ENCODE measurements at places on chromosomes 6 and 20. TPM values are rescaled to one million over a fixed set of nuclear protein-coding genes. Genes with fewer than 3 reads are reported as not detected.
A peak's percentile ranks its signal among the peaks of the same experiment; 100 is the strongest.

- no peaks in the 10 kb centered on the region for H3K36me3 ChIP-seq
- no peak overlapping the region for H3K4me3 ChIP-seq
- no peak for DNase-seq
- H3K4me1 ChIP-seq: no peaks in the 10 kb centered on the region
- no peak overlapping the region for H3K27ac ChIP-seq
- no peaks in the 10 kb centered on the region for H3K27me3 ChIP-seq
These were observed 9.4 kb upstream of the FRMD1 start for GRCh38 chr6:168088161-168089053.

Gene VGLL2
- total RNA-seq: not detected

Gene MAK
- not detected for total RNA-seq

Gene GABRR1
- not detected for total RNA-seq

GRCh38 chr6:170096191-170096802 lies 194.6 kb downstream of the DLL1 start:
- no peaks in the 10 kb centered on the region for H3K36me3 ChIP-seq
- no peak overlapping the region for H3K4me3 ChIP-seq
- no peak for DNase-seq
- no peaks in the 10 kb centered on the region for H3K27me3 ChIP-seq

DNA sequence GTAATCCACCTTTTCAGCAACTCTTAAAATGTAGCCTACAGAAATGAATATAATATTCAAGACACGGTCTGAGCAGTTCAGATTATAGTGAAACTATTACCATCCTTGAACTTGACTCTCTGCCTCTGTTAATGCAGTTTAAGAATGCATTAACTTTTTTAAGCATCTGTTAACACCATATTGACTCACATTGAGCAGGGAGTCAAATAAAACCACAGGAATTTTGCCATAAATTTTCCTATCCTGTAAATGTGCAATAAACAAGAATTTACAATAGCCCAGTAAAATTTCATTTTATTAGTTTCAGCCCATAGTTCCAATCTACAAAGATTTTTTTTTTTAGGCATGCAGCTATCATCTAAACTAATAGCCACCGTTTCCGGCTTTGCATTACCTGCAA lies 239.2 kb upstream of the DEFB112 start:
- H3K36me3 ChIP-seq: no peaks in the 10 kb centered on the region
- H3K4me1 ChIP-seq: no peaks in the 10 kb centered on the region
- H3K27ac ChIP-seq: no peak overlapping the region
- H3K27me3 ChIP-seq: no peaks in the 10 kb centered on the region
- no peak overlapping the region for H3K4me3 ChIP-seq
- no peak for DNase-seq

GRCh38 chr20:63543131-63543530 lies 4.4 kb downstream of the SRMS start:
- no peaks in the 10 kb centered on the region for H3K27me3 ChIP-seq
- no peaks in the 10 kb centered on the region for H3K36me3 ChIP-seq
- no peak for DNase-seq
- H3K4me1 ChIP-seq: peaks cover 75% of the 10 kb centered on the region
- H3K27ac ChIP-seq: peak overlapping the region; percentile 22
- H3K4me3 ChIP-seq: no peak overlapping the region

DNA sequence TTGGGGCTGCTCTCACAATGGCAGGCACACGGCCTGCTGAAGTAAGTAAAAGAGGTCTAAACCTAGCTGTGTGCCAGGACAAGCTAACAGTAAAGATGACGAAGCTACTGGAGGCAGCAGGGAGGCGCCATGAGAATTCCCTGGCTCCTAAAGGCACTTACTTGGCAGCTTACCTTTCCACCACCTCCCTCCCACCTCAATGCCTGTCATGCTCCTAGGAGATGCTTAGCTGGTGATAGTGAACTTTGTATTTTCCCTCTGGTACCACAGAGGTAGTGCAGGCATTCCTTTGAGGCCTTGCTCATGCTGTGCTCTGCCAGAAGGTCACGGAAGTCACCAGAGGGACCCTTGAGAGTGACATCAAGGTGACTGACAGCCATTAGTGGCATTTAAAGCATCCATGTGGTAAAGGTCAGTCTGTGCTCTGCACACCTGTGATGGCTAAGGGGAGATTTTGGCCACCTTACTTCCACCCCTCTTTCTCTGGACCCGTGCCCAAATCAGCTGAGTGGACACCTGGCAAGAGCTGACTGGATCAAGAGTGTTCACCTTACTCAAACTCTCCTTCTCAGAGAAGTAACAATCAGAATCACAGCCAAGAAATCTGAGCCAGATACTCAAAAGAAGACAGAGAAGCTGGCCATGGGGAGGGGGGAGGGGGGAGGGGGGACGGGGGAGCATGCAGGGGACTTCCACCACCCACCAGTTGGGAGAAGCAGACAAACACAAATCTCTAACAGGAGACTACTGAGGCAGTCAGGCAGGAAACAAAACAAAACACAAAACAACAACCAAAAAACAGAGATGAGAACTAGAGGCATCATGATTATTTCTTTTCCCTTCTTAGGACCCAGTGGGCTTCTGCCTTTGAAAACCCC lies 2.9 kb downstream of the FKBP1A start:
- no peaks in the 10 kb centered on the region for H3K27me3 ChIP-seq
- no peak overlapping the region for H3K4me3 ChIP-seq
- H3K4me1 ChIP-seq: peaks cover 69% of the 10 kb centered on the region
- no peak for DNase-seq

DNA sequence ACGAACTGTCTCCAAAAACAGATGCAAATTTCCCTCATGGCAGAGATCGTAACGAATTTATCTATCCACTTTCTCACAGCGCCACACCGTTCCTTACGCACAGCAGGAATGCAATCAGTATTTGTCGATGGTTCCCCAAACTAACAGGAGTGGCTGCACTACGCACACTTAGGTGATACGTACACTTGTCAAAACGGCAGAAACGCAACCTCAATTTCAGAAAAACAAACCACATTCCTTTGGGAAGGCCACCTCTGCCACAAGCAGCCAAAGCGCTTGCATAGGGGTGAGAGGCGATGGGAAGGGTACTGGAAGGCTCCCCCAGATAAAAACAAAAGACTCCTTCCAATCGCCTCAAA lies 638 bp downstream of the MDN1 start:
- peak overlapping the region; percentile 89 for H3K4me3 ChIP-seq
- no peaks in the 10 kb centered on the region for H3K27me3 ChIP-seq
- peak; percentile 66 for DNase-seq
- H3K27ac ChIP-seq: peak overlapping the region; percentile 80
- peaks cover 32% of the 10 kb centered on the region for H3K4me1 ChIP-seq

GRCh38 chr20:41279546-41280225 lies 37.8 kb downstream of the ZHX3 start:
- no peak for DNase-seq
- H3K4me3 ChIP-seq: no peak overlapping the region
- H3K36me3 ChIP-seq: no peaks in the 10 kb centered on the region
- H3K4me1 ChIP-seq: peaks cover 5% of the 10 kb centered on the region
- no peaks in the 10 kb centered on the region for H3K27me3 ChIP-seq
- no peak overlapping the region for H3K27ac ChIP-seq

Gene TBC1D7
- 26.0 TPM for total RNA-seq

DNA sequence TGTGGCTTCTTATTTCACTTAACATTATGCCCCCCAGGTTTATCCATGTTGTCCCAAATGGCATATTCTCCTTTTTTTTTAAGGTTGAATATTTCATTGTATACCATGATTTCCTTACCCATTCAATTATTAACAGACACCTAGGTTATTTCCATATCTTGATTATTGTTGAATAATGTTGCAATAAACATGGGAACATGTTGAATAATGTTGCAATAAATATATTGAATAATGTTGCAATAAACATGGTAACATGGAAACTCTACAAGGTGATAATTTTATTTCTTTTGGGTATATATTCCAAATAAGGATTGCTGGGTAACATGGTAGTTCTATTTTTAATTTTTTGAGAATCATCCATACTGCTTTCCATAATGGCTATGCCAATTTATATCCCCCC lies 648.1 kb downstream of the MMUT start:
- H3K4me1 ChIP-seq: no peaks in the 10 kb centered on the region
- H3K4me3 ChIP-seq: no peak overlapping the region
- no peaks in the 10 kb centered on the region for H3K27me3 ChIP-seq
- H3K27ac ChIP-seq: no peak overlapping the region
- no peaks in the 10 kb centered on the region for H3K36me3 ChIP-seq

GRCh38 chr6:168156742-168157265 lies 77.8 kb upstream of the FRMD1 start:
- DNase-seq: no peak
- no peak overlapping the region for H3K4me3 ChIP-seq
- H3K36me3 ChIP-seq: no peaks in the 10 kb centered on the region
- H3K27ac ChIP-seq: no peak overlapping the region
- no peaks in the 10 kb centered on the region for H3K4me1 ChIP-seq

Gene FOXA2
- not detected for total RNA-seq

DNA sequence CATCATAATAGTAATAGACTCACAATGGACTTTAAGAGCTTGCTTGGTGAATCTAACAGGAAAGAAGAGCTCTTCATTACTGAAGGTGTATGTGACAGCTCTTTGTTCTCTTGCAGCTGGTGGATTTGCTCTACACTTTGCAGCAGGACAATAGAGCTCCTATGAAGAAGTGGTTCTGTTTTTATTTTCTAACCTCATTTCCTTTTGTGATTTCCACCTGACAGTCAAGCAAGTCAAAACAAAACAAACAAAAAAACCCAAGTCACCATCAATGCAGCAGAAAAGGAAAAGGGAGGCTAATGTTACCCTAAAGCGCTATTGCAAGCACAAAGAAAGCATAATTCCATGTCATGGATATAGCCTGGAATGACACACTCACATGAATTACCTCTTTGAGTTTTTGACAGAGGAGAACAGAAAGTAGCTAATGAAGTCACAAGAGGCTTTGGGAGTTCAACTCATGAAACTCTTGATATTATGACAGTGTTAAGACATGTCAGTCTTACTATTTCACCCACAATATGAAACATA lies 1188.1 kb downstream of the EPHA7 start:
- no peaks in the 10 kb centered on the region for H3K4me1 ChIP-seq
- DNase-seq: no peak
- no peaks in the 10 kb centered on the region for H3K27me3 ChIP-seq
- H3K4me3 ChIP-seq: no peak overlapping the region
- no peak overlapping the region for H3K27ac ChIP-seq
- no peaks in the 10 kb centered on the region for H3K36me3 ChIP-seq

- H3K36me3 ChIP-seq: no peaks in the 10 kb centered on the region
- no peak overlapping the region for H3K27ac ChIP-seq
- DNase-seq: no peak
- H3K4me3 ChIP-seq: no peak overlapping the region
These were observed 627.5 kb downstream of the PKHD1 start for GRCh38 chr6:51459958-51460357.

DNA sequence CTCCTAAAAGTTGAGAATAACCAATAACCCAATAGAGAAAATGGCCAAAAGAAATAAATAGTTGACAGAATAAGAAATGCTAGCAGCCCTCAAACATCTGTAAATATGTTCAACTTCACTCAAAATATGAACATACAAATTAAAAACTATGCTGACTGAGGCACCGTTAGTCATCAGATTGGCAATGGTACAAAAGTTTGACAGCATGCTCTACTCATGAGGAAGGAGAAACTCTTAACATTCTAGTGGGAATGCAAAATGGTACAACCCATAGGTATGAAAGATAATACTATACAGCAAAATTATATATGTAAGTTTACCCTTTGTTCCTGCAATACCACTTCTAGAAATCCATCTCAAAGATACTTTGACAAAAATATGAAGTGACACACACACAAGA lies 1.6 kb upstream of the ZSCAN12 start:
- H3K4me3 ChIP-seq: no peak overlapping the region
- no peak overlapping the region for H3K27ac ChIP-seq
- H3K27me3 ChIP-seq: peaks cover 12% of the 10 kb centered on the region
- H3K36me3 ChIP-seq: peaks cover 10% of the 10 kb centered on the region

Gene WFDC10B
- not detected for total RNA-seq

Gene GTSF1L
- 0.84 TPM for total RNA-seq

DNA sequence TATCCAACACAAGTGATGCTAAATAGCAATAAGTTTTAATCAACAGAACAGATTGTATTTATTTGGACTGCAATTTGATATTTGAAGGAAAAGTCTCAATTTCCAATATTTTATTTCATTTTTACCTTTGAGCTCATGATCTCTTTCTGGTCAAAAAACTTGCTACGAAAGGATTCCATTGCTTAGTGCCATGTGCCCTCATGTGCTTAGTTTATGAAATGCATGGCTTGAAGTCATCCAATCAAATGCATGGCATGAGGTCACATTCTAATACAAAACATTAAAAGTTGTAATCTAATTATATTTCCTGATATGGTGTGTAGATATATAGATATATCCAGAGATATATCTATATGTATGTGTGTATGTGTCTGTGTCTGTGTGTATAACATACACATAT lies 321.2 kb upstream of the ADGRB3 start:
- H3K4me3 ChIP-seq: no peak overlapping the region
- no peaks in the 10 kb centered on the region for H3K27me3 ChIP-seq
- H3K36me3 ChIP-seq: no peaks in the 10 kb centered on the region
- no peak overlapping the region for H3K27ac ChIP-seq
- DNase-seq: no peak

DNA sequence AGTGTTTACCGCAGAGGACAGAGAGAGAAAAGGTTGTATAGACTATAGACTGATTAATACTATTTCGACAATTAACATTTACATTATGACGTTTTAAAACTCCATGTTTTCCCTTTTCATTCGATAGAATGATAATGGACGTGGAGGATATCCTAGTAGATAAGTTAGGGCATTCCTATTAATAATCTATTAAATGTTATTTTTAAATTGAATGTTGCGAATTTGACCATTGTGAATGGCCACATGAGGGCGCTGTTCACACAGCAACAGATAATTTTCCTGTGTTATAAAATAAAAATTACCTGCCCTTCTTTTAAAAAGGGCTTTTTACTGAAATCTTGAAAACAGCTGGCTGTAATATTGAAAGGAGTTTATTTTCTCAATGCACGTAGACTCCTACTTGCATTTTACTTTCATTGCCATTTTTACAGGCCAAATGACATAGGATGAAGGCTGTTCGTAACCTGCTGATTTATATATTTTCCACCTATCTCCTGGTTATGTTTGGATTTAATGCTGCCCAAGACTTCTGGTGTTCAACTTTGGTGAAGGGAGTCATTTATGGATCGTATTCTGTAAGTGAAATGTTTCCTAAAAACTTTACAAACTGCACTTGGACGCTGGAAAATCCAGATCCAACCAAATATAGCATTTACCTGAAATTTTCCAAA lies 3.3 kb downstream of the ADGRB3 start:
- peaks cover 8% of the 10 kb centered on the region for H3K27me3 ChIP-seq
- no peak for DNase-seq
- H3K4me3 ChIP-seq: no peak overlapping the region
- H3K4me1 ChIP-seq: peaks cover 20% of the 10 kb centered on the region
- no peak overlapping the region for H3K27ac ChIP-seq

- H3K36me3 ChIP-seq: no peaks in the 10 kb centered on the region
- DNase-seq: peak; percentile 51
- peaks cover 22% of the 10 kb centered on the region for H3K4me1 ChIP-seq
- H3K27me3 ChIP-seq: no peaks in the 10 kb centered on the region
- no peak overlapping the region for H3K4me3 ChIP-seq
These were observed 126.0 kb downstream of the RNASET2 start for GRCh38 chr6:166830185-166830890.
